ENCODE measurements at places on chromosomes 3 and 15. TPM values are rescaled to one million over a fixed set of nuclear protein-coding genes. Genes with fewer than 3 reads are reported as not detected.

DNA sequence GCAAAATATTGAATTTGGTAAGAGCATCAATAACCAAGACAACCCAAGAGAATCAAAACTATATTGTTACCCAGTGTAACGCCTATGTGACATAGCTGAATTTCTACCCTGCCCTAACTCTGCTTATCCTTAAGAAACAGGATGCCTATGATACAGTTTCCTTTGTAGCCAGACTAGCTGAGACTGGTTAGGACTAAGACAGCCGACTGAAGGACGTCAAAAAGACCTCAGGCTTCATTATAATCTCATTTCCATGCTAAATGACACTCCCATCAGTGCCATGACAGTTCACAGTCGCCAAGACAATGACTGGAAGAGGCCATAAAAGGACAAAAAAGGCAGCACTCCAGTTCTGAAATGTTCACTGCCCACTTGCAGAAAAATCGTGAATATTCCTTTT lies 66.8 kb downstream of the GBE1 start:
- no peak for DNase-seq

- no peak for DNase-seq
These were observed 62.9 kb downstream of the OPA1 start for GRCh38 chr3:193655831-193656433.

GRCh38 chr3:117754058-117754457 lies 1044.5 kb downstream of the TUSC7 start:
- no peak for DNase-seq

GRCh38 chr3:132079147-132079546 lies 44.3 kb upstream of the CPNE4 start:
- peak; percentile 51 for DNase-seq

GRCh38 chr3:172066880-172067796 lies 27.8 kb downstream of the FNDC3B start:
- no peak for DNase-seq

Gene GUCA1C
- not detected for total RNA-seq

Data from fibroblast of the aortic adventitia (primary cell).